ENCODE measurements at places on chromosomes 4 and X.

- DNase-seq: no peak
Observed at GRCh38 chr4:141241986-141242385, 21.3 kb downstream of the ZNF330 start.

GRCh38 chr4:52822972-52823701 is 39.0 kb upstream of the RASL11B start:
- no peak for DNase-seq

DNA sequence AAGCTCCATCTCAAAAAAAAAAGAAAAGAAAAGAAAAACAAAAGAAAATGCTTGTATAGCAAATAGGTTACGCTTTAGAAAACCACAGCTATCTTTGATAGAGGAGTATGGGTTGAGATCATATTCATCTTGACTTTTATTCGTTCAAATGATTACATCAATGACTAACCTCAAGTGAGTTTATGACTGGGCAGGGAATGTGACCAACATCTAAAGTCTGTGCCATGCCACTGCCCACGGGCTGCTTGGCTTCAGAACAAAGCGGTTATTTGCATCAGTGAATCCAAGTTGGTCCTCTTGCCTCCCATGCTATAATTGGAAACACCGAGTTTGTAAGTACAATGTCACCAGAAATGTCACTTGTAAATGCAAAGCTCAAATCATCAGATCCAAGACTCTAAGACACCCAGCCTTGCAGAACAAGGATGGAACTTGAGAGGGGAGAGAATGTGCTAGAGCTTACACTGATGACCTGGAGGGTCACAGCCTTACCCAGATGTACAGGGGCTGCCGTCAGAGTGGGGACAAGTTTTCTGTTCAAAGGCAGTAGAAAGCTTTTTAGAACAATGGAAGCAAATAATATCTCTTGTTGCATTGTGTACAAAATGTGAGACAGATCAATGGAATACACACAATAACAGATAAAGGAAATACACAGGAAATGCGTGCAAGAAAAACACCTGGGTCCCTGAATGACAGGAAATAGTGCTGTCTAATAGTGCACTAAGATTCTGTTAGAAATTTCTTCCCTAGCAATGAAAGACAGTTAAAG is 8.4 kb upstream of the OPN1LW start:
- no peak for DNase-seq

- DNase-seq: no peak
Observed at GRCh38 chrX:50815120-50815519, 1.1 kb upstream of the SHROOM4 start.

- no peak for DNase-seq
Observed at GRCh38 chr4:83207497-83208101, 77.0 kb downstream of the COQ2 start.

- no peak for DNase-seq
Observed at GRCh38 chrX:42837747-42838146, 59.8 kb upstream of the PPP1R2C start.

DNA sequence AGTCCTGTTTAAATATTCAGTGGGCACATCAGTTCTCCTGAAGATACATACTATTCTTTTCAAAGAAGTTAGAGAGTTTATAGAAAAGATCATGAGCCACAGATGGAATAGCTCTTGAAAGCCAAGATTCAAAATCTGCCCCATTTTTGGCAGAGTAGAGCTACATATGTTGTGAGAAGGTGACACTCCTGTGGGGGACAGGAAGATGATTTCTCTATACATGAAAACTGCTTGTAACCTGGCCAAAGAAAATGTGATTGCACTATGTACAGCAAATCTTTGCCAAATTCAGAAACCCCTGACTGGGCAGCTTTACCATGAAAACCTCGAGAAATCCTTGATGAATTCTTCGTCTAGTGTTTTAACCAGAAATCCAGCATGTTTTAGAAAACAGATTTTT is 44.9 kb downstream of the GPM6A start:
- DNase-seq: no peak

DNA sequence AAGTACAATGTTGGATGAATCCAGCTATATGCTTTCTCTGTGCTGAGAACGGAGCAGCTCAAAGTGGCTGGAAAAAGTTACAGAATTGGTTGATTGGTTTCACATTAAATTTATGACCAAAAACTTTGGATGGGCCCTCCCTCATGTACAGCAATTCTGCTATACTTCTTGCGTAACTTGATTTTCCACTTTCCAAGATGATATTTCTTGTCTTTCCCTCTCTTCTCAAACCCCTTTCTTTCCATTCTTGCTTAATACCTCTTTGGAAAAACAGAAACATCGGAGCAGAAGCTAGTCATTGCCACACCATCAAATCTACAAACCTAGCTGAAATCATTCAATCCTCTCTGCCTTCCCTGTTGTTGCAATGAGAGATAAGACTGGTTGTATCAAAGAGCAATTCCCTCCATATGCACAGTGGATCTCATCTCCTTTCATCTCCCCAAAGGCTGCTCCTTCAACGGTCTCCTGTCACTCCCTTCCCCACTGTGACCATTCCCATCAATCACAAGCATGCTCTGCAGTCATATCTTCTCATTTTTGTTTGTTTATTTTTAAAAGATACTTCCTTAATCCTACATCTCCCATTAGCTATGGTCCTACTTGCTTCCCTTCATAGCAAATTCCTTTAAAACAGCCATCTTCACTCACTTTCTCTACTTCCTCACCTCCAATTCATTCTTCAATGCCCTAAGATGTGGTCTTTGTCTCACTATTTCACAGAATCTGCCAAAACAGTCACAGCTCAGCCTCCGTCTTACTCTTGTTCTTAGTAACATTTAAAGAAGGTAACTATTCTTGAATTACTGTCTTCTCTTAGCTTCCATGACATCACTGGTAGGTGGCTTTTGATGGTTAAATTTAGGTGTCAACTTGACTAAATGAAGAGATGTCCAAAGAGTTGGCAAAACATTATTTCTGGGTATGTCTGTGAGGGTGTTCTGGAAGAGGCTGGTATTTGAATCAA is 145.5 kb downstream of the FAM13A start:
- DNase-seq: no peak

Measured in activated T-helper 9 cell treated with anti-CD3 and anti-CD28 coated beads, Interleukin-2, amount 50 U/mL, for 16 hours (primary cell).